ENCODE measurements at places on chromosomes 6 and 20.
A peak's percentile ranks its signal among the peaks of the same experiment; 100 is the strongest.

DNA sequence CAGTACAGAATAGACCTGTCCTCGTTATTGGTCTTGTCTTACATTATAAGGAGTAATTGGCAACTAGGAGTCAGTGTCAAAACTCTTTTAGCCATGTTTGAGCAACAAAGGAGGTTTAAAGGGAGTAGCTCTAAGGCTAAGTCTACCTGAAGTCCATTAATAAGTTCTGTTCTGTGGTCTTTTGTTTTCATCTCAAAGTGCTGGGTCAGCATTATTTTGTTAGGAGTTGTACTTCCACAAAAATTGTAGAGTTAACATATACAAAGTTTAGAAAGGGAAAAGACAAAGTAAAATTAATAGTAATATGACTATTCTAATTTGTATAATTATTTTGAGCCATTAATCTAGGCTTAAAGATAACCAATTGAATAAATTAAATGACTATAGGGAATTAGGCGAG is 12.7 kb upstream of the SENP6 start:
- DNase-seq = no peak

DNA sequence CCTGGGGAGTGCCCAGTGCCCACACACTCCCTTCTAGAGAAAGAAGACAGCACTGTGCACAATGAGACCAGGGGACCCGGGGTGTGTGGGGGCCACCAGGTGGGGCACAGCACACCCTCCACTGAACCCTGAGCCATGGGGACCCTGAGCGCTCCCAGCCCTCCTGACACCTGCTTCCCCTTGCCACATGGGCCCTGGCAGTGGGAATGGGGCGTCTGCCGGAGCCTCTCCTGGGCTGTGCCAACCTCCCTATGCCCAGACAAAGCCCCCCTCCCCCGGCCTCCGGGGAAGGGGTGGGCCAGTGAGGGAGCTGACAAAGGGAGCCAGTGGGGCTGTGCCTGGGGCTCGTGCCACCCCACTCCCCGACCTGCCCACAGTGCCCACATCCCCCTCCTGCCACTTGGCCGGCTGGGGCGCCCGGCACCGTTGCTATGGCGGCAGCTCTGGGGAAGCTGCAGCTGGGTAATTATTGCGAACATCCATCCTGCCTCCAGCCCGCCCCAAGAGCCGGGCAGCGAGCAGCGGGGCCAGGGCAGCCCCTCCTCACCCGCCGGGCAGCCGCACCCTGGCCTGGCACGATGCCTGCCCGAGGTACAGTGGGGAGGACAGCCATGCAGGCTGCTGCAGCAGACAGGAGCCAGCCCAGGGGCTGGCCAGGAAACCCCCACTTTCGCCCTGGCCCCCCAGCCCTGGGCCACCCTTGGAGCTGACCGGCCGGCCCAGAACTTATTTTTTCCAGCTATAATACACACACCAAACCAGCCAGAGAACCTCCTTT is 41.9 kb upstream of the NOL4L start:
- no peak for DNase-seq

GRCh38 chr6:136604328-136604825 is 54.2 kb upstream of the MAP7 start:
- no peak for DNase-seq

DNA sequence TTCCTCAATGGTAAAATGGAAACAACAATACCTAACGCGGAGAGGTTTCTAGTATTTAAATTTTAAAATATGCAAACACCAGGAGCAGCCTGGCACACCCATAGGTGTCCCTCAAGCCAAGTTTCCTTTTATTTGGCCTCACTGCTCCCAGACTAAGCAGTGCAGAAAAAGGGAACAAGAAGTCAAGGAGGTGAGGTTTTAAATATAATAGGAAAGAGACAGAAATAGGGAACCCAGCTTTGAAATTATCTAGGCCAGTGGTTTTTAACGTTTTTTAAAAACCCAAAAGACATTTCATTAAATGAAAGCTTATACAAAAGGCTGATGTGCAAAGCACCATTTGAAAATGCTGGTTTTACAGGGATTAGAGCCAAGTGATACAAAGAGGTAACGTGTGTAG is 109.6 kb downstream of the SLC22A3 start:
- no peak for DNase-seq

DNA sequence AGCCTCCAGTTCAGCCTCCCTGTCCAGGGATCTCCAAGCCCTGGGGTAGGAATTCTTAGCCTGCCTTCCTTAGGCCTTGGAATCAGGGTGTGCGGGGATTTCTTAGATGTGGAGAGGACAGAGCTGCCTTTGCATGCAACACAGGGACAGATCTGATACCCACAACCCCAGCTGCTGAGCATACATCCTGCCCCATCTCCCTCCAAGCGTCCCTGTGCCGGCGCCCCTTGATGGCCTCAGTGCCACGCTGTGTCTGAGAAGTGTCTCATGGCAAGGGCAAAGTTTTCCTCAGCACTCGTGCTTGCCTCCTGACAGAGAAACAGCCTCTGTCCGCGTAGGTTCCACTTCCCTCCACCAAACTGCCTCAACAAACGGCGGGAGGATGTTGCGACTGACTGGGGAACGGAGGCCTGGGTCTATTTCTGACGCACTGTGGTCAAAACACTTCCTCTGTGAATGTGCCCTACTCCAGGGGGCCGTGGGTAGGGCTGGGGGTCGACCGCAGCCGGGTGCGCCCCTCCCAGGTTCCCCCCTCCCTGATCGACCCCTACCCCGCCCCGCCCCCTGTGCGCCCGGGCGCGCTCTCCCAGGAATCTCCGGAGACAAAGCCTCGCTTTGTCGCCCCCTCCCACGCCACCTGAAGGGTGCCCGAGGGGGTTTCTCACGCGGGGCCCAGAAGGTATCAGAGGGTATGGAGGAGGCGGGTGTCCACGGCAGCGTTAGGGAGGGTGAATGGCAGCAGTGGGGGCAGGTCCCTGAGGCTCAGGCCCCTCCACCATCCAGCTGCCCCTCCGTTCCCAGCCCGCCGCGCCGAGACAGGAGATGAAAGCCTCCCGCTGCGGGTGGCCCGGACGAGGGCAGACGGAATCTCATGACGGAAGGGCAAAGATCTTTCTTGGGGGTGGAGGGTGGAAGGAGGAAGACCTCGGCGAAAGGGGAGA is 806 bp downstream of the MICAL1 start:
- peak; percentile 71 for DNase-seq

DNA sequence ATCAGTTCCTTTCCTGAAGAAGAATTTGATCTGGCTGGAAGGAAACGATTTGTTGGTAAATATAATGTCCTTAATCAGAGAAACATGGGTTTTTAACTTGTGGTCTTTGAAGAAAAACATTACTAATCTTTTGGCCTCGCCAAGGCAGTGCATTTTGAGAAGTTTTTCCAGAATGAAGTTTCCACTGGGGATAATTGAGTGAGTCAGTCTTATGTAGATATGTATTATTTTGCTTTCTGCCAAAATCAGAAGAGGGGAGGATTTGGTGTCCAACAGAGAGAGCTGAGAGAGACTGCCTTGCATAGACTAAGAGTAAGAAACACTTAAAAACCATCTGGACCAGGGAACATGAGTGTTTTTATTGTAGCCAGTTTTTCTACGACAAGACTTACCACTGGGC is 79.9 kb downstream of the FNDC1 start:
- no peak for DNase-seq

GRCh38 chr6:10112871-10113549 is 301.9 kb downstream of the TFAP2A start:
- DNase-seq = no peak

- no peak for DNase-seq
Observed at GRCh38 chr6:34810017-34810882, 18.4 kb downstream of the BLTP3A start.

DNA sequence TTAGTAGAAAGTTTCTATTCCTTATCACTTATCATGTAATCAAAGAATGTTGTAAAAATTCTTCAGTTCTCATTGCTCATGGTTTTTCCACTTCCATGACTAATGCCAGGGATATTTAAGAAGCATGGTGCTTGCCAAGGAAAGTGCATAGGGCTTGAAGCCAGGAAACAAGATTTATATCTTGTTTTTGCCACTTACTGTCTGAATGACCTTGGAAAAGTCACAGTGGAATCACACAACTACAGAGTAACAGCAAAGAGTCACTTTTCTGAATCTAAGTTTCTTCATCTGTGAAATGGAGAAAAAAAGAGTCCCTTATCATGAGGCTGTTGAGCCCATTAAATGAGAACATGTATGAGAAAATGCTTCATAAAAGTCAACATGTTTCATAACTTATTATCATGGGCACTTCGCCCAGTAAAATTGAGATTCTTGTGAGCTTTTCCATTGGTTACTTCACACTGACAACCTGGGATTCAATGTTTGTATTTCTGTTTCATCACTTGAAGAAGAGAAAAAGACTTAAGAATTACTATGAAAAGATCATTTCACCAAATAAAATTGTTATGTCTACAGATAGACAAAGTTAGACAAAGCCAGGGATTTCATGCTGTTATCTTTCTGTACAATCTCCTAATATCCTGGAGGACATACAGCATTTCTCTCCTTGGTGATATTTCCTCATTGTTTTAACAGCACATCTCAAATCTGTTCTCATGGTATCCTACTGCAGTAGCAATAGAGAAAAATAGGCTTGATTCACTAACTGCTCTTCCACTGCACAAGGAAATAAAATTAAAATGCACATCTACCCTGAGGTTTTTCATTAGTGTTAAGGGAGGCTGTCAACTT is 7.6 kb upstream of the BMP5 start:
- DNase-seq = no peak

- no peak for DNase-seq
Observed at GRCh38 chr6:47308198-47308517, 1.5 kb downstream of the TNFRSF21 start.

GRCh38 chr6:145620088-145620487 is 115.2 kb downstream of the EPM2A start:
- no peak for DNase-seq

- DNase-seq = no peak
Observed at GRCh38 chr6:44921798-44922197, 406.3 kb upstream of the RUNX2 start.

DNA sequence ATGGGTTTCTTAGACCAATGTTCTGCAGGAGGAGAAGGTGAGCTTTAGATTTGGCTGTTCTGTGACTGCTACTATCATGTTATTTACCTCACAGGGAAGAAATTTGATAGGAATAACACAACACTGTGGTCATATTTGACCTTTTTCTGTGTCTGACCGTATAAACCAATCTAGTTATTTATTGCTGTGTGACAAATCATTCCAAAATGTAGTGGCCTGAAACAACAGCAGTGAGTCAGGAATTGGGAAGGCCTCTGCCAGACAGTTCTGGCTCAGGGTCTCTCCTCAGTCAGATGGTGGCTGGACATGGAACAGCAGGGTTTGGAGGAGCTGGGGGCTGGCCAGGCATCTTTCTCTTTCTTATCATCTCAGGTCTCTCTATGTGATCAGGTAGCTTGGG is 33.0 kb downstream of the RIPOR2 start:
- DNase-seq = no peak

GRCh38 chr20:38355161-38356012 is 9.1 kb downstream of the LBP start:
- DNase-seq = no peak

GRCh38 chr6:6826095-6826901 is 237.8 kb downstream of the LY86 start:
- no peak for DNase-seq

- DNase-seq = no peak
Observed at GRCh38 chr6:151389618-151390275, 1.6 kb downstream of the ZBTB2 start.

GRCh38 chr6:135910790-135911618 is 59.5 kb downstream of the PDE7B start:
- DNase-seq = no peak

DNA sequence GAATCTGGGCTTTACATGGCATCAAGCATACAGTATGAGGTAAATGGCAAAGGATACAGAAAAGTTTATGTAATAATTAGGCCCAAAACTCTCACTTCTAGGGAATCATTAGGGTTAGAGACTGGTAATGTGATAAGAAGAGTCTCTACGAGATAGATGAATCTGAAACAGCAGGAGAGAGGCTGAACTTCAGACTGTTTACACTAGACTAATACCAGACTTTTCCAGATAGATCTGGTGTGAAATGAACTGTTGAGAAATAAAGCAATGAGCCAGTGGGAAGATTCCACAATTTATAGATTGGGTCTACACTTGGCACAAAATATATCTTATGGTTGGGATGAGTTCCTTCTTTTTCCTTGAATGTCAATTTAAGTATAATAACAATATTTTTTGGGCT is 134.3 kb downstream of the MAN1A1 start:
- DNase-seq = no peak
